ENCODE measurements at places on chromosomes 7 and 10.

GRCh38 chr10:3830946-3831345, 45.9 kb upstream of the KLF6 start:
- DNase-seq, result no peak

- no peak for DNase-seq
Measured at GRCh38 chr10:129253865-129254179, 213.2 kb upstream of the MGMT start.

- DNase-seq, result no peak
Measured at GRCh38 chr10:106573106-106573505, 591.4 kb downstream of the SORCS1 start.

- no peak for DNase-seq
Measured at GRCh38 chr7:148419856-148420832, 170.4 kb upstream of the C7orf33 start.

DNA sequence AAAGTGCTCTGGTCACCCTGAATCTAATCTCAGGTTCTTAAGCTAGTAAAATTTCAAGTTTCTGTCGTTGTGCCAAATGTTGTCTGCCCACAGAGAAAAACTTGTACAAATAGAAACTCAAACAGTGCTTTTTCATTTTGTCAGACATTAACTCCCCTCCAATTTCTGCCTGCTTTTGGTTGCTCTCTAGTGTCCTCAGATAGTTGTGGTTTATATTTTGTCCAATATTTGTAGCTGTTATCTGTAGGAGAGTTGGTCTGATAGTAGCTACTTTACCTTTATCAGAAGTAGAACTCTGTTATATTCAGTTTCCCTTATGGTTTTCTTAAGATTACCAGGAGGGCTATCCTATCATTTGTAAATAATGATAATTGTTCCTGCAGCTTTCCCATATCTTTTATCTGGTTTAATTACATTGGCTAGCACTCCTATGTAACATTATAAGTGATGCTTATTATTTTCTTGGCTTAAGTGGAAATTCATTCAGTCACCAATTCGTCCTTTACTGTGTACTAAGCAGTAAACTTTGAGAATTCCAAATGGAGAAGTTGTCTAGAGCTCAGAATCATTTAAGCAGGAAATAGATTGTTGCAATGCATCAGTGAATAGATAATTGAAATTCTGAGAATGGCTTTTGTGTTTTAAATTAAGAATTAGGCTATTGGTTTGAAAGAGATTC, 91.0 kb downstream of the ANKIB1 start:
- DNase-seq, result no peak

DNA sequence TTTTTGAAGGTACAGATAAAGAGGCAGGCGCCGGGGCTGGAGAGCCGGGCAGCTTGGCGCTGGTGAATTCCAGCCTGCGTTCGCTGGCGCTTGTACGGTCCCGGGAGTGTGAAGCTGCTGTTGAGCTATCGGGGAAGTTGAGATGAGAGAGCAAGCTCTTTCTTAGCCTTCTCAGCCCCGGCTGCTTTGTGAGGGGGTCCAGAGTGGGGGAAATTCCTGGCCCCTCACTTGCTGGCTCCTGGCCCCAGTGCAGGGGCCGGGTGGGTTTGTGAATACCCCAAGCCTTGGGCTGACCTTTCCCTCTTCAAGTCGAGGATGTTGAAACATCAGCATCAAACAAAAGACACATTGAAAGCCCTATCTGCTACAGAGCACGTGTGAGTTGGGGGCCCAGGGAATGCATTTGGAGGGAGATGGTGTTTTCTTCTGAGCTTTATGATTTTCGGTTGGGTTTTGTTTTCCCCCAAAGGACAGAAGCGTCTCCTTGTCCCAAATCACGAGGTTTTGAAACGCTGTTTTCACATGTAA, 2.7 kb downstream of the ZMIZ1 start:
- DNase-seq, result peak; percentile 71

DNA sequence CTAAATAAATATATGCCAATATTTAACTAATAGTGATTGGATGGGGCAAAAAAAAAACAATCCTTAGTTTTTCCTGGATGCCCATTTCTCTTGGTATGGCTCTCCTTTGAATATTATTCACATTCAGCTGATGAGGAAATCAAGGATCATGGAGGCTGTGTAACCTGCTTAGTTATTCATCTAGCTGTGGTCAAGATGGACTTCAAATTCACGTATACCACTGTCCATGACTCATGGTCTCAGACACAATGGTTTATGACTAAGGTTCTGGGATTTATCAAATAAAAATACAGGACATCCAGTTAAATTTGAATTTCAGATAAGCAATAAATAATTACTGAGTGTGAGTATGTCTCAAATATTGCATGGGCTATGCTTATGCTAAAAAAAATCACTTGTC, 191.5 kb upstream of the CELF2 start:
- DNase-seq, result no peak

Data from SK-MEL-5 (cell line).